ENCODE measurements at places on chromosomes 12 and 14.

DNA sequence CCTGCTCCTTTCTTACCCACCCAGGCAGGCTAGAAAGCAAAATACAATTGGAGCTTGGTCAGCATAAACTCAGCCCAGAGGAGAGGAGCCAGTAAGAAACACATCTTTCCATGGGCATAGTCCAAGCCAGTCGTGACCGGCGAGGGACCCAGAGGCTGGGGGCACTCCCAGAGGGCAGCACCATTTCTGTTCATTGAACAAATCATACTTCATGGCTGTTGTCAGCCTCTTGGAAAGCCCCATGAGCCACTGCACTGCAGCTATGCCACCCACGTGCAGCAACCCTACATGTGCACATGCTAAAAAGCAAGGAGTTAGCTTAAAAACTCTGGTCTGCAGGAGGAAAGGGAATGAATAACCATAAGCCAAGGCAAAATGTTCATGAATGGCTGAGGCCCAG is 90.0 kb upstream of the CDKN3 start:
- no peak for DNase-seq

- DNase-seq: no peak
Observed at GRCh38 chr14:75832621-75833297, 149.0 kb downstream of the TGFB3 start.

- no peak for DNase-seq
Observed at GRCh38 chr12:19946550-19946949, 421.8 kb upstream of the PDE3A start.

DNA sequence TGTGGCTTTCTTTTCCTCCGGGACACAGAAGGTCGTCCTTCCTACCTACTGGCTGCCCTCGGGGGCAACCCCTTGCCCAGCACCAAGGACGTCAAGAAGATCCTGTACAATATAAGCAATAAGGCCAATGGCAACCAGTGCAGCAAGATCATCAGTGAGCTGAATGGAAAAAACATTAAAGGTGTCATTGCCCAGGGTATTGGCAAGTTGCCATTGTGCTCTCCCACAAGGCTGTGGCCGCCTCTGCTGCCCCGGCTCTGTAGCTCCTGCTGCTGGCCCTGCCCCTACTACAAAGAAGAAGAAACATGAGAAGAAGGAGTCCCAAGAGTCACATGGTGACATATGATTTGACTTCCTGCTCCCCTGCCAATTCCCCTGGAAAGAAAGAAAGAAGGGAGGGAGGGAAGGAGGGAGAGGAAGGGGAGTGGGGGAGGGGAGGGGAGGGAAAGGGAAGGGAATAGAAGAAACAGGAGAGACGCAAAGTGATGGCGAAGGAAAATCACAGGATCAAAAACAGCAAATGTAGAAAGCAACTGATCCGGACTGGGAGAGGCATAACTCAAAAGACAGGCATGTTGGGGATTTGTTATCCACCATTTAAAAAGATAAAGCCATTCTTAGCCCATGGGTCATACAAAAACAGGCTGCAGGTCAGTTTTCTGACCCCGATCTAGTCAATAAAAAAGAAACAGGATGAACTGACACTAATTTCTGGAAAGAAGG is 61.3 kb upstream of the RESF1 start:
- DNase-seq: no peak

DNA sequence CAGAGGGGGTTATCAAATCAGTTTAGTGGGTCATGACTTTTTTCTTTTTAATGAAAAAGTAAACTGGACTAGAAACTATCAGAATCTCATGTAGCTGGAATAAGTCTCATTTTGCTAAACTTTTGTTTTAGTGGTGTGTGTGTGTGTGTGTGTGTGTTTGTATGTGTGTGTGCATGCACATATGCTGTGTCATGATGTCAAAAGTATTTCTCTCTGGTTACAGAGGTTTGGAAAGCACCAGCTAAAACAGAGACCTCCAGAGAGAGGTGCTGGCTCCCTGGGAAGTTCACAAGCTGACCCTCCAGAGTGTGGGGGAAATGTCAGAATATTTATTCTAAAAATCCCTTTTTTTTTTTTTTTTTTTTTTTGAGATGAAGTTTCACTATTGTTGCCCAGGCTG is 114.7 kb downstream of the LGMN start:
- no peak for DNase-seq

GRCh38 chr14:99273766-99274345 is 1.9 kb upstream of the BCL11B start:
- DNase-seq: no peak

DNA sequence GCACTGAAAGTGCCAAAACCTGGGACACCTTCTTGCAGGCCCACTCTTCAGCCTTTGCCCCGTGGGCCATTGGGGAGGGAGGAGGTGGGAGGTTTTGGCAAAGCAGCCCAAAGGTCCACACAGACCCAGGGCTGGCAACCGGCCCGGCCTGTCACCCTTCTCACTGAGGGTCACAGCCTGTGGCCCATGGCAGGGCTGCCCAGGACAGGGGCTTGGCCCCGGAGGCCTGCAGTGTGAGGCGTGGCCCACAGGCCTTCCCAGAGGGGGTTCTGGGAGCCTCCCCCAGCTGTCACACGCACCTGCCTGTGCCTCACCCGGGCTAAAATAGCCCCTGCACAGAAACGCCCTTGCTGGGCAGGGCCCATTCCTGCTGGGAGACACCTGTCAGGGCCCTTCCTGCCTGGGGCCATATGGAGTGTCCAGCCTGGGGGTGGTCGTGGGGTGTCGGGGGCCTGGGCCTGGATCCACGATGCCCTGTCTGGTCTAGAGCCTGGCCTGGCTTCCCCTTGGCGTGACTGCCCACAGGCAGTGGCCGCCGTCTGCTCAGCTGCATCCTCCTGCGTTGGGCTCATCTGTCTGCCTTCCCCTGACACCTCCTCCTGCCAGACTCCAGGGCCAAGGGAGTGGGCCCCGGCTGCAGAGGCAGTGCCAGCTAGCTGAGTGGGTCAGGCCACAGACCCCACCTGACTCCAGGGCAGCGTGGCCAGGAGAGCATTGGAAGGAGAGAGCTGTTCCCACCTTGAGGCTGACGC is 19.2 kb downstream of the PACS2 start:
- DNase-seq: no peak

GRCh38 chr14:23033251-23033727 is 1.4 kb downstream of the PSMB5 start:
- DNase-seq: no peak

GRCh38 chr12:1305063-1305434 is 289.3 kb downstream of the FBXL14 start:
- no peak for DNase-seq

GRCh38 chr14:27184427-27184826 is 586.6 kb upstream of the NOVA1 start:
- no peak for DNase-seq

GRCh38 chr14:103563844-103564505 is 1.2 kb downstream of the COA8 start:
- no peak for DNase-seq

DNA sequence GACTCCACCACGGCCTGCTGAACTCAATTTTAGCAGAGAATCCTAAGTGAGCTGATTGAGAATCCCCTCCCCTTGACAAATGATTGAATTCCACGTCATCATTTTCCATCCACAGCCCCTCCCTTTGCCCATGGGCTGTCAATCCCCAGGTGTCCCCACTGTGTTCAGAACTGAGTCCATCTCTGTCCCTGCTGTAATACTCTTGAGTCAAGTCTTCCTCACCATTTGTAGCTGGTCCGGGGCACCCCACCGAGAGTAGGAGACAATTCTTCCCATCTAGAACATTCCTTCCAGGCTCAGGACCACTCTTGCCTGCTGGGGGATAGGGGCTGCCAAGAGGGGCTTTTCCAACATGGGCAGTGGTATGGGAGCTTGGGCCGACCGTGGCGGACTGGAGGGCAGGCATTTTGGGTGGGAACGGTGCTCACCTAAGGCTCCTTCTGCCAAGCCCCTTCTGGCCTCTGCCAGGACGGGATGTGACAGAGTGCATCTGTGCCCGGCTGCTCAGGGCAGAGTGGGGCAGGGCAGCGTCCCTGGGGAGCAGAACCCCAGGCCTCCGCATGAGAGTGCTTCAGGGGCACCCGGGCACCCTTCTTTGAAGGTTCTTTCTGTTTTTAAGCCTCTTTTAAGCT is 218.1 kb upstream of the RTL1 start:
- DNase-seq: no peak

DNA sequence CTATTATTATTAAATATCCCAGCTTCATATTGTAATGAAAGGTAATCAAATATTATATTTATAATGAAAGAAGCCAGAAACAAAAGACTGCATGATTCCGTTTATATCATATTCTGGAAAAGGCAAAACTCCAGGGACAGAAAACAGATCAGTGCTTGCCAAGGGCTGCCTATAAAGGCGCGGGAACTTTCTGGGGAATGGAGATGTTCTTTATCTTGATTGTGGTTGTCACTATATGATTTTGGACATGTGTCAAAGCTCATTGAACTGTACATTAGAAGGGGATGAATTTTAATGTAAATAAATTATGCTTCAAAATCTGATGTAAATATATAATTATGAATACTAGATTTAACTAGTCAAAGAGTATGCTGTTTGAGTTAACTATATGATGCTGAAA is 115.4 kb upstream of the KRAS start:
- DNase-seq: no peak

GRCh38 chr12:127677537-127678131 is 589.3 kb upstream of the TMEM132C start:
- DNase-seq: no peak

DNA sequence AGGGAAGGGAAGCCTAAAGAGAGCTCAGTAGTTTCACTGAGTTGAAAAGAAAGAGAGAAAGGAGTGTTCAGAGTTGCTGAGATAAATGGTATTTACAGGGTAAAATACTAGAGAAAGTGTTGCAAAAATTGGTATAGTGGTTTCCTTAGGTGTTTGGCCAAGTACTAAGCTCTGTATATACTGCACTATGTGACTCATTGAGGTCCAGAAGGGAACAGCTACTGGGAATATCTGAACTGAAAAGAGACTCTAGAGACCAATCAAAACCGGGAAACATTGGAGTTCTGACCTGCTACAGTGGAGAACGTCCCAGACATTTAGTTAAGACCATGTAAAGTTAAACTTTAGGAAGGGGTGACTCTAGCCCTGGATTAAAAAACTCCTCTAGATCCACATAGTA is 42.7 kb upstream of the ALX1 start:
- no peak for DNase-seq
